ENCODE measurements at places on chromosomes 16 and 17.

GRCh38 chr17:75913537-75914210 lies 9.0 kb upstream of the MRPL38 start:
- DNase-seq: no peak

- DNase-seq: no peak
Observed at GRCh38 chr16:65783709-65784474, 582.6 kb upstream of the CDH5 start.

DNA sequence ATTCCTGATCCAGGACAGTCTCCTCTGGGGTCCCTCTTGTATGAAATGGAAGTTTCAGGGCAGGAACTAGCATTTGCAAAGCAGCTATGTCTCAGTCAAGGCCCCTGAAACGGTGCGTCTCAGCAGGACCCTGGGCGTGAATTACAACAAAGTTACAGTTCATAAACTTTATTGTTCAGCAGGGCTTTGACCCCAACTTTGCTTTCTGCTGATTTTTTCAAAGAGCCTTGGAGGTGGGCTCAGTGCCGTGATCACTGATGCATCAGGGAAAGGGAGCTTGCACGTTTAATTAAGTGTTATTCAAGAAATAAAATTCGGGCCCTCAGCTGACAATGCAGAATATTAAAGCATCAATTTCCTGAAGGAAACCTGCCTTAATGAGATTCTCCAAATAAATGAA lies 260.1 kb upstream of the C16orf82 start:
- DNase-seq: no peak

DNA sequence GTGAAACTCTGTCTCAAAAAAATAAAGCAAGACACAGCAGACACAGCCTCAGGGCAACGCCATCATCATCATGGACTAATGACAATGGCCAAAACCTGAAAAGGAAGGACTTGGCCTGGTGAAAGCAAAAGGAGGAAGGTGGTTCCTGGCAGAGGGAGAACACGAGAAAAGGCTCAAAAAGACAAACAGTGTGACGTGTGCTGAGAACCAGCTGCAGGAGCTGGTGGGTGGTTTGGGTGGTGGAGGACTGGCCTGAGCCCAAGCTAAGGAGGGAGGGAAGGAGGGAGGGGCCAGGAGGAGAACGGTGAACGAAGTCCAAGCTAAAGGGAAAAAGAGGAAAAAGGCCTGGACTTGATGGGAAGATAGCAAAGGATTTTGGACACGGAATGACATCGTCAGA lies 85.1 kb downstream of the SLC39A11 start:
- DNase-seq: no peak

DNA sequence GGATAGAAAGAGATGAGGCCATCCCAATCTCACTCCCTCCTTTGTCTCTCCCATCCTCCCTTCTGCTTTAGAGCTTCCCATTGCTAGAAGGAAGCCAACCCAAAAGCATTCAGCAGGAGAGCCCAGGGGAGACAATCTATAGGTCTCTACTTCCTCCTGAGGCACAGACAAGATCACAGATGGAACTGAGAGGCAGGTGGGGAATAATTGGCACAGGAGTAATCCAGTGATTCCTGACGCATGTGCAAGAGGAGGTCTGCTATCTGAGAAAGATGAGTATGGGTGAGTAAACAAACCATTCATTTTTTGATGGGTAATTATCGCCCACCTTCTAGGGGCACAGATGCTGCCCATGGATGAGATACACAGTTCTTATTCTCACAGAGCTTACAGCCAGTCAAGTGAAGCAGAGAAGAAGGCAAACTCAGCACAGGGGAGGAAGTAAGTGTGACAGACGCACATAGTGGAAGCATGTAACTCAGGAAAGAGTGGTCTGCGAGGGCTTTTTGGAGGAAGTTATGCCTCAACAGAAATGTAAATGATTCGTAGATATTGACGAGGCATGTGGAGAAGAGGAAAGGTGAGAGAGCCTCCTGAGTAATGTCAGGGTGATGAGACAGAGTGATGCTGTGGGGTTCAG lies 88.9 kb upstream of the HLF start:
- DNase-seq: no peak
